NCI-H1417 treated with DMSO at 0.1 percent for 48 hours (cell line): ENCODE measurements at places on chromosomes 6 and 20.

DNA sequence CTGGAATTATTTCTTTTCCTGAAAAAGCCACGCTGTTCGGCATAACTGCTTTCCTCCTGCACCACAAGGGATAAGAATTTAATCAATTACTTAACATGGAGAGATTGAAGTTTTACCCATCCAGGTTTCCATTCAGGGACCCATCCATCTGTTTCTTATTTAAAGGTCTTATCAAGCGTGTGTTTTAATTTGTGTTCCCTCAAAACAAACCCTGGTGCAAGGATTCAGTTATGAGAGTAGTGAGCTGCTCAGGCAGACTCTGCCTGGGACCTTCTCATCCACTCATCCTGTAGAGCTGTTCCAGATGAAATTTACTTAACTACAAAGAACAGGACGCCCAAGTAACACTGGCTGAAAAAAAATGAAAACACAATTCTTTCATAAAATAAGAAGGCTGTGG lies 97.8 kb downstream of the BANF2 start:
- no peak for DNase-seq

- DNase-seq, result no peak
Observed at GRCh38 chr20:20462185-20462584, 94.3 kb downstream of the INSM1 start.

GRCh38 chr20:23774081-23774480 lies 23.3 kb upstream of the CST1 start:
- DNase-seq, result no peak

- DNase-seq, result no peak
Observed at GRCh38 chr20:58880441-58880840, 27.9 kb downstream of the GNAS start.

- DNase-seq, result no peak
Observed at GRCh38 chr20:53617791-53618489, 24.3 kb upstream of the ZNF217 start.

DNA sequence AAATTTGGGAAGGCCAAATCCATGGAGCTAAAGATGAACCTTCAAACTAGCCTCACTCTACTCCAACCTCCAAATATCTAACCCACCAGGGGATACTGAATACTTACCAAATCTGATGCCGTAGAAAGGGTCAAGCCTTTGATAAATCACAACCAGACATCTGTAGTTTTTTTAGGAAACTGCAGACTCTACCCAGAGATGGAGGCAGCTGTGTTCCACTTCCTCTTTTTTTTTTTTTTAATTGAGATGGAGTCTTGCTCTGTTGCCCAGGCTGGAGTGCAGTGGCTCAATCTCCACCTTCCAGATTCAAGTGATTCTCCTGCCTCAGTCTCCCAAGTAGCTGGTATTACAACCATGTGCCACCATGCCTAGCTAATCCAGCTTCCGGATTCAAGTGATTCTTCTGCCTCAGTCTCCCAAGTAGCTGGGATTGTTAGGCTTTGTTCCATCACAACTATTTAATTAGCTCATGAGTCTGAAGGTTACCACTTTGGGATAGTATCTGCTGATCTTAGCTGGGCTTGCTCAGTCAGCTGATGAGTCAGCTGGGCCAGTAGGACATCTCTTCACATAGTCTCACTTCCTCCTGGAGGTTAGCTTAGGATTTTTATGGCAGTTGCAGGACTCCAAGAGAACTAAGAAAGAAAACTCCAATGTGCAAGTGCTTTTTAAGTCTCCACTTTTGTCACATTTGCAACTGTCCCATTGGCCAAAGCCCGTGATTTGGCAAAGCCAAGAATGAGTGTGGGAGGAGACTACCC lies 13.3 kb downstream of the FRK start:
- DNase-seq, result no peak

- no peak for DNase-seq
Observed at GRCh38 chr6:67210450-67210849, 1424.6 kb upstream of the ADGRB3 start.

DNA sequence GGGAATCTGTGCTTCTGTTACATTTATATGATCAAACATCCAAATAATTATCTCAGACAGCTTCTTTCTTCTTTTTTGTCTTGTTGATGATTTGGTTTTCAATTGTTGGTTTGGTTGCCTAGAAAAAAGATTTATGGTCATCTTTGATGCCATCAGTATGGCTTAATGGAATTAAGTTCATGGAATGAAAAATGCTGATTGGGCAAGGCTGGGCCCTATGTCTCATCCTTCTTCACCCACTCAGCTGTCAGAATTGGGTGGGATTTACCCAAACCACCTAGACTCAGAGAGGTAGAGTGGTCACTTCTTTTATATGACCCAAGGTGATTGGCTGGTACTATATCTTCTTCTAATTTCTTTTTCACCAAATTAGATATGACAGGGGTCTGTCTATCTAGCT lies 258.3 kb downstream of the DOK5 start:
- no peak for DNase-seq

GRCh38 chr6:164693944-164694343 lies 615.5 kb downstream of the C6orf118 start:
- DNase-seq, result no peak

DNA sequence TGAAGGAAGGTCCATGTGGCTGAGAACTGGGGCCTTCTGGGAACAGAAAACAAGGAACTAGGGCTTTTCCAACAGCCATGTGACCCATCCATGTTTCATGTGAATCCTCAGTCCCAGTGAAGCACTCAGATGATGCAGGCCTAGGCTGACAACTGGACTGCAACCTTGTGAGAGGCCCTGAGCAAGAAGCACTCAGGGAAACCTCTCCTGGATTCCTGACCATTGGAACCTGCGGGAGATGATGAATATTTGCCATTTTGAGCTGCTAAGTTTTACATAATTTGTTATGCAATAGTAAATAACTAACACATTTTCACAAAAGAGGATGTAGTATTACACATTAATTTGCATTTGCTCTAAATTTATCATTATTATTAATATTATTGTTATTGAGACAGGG lies 38.4 kb upstream of the HLA-G start:
- DNase-seq, result no peak

DNA sequence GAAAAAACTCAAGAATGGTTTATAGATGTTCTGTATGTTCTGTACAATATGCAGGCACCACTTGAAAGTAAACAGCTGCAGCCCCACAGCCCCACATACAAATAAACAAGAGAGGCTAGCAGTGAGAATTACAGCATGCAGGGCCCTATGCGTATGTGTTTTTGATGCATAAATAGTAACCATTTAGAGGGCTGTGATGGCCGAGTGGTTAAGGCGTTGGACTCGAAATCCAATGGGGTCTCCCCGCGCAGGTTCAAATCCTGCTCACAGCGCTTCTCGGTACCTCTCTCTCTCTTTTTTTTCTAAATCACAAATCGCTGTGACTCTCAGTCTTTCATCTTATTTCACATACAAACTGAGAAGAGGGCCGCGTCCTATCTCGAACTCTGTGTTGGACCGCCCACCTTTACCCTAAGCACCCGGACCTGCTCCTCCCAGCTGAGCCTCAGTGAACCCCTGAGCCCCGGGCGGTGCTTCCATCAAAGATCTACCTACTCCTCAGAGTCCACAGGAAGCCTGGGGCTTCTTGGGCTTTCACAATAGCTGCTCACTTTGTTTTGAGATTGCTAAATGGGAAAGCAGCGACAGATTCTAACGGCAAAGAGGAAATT lies 37.7 kb upstream of the PRSS16 start:
- DNase-seq, result no peak
